ENCODE measurements at places on chromosomes 12 and 14. TPM values are rescaled to one million over a fixed set of nuclear protein-coding genes. Genes with fewer than 3 reads are reported as not detected.

The FIGNL2 gene
- total RNA-seq = not detected

The CPNE6 gene
- total RNA-seq = not detected

The CACNA1C gene
- 0.50 TPM for total RNA-seq

The TEX22 gene
- 0.27 TPM for total RNA-seq

The ADAMTS20 gene
- total RNA-seq = 0.98 TPM

The NEUROD4 gene
- not detected for total RNA-seq

The STAT2 gene
- total RNA-seq = 33.0 TPM

The TEX52 gene
- total RNA-seq = not detected

The RDH16 gene
- 0.08 TPM for total RNA-seq

The FBLN5 gene
- total RNA-seq = 0.23 TPM

The GALNT16 gene
- total RNA-seq = 0.08 TPM

The PGF gene
- 3.7 TPM for total RNA-seq

The HIF1A gene
- 162 TPM for total RNA-seq

The AICDA gene
- total RNA-seq = not detected

The SLCO1C1 gene
- not detected for total RNA-seq

The PSMC6 gene
- 69.5 TPM for total RNA-seq

The NINJ2 gene
- 0.72 TPM for total RNA-seq

The KRT86 gene
- total RNA-seq = 3.0 TPM

The GUCY2C gene
- total RNA-seq = not detected

The ARL1 gene
- 59.6 TPM for total RNA-seq

The VWF gene
- 0.15 TPM for total RNA-seq

The GPR84 gene
- total RNA-seq = 0.16 TPM

The GPHB5 gene
- not detected for total RNA-seq

The NEK9 gene
- total RNA-seq = 19.7 TPM

The FOXM1 gene
- total RNA-seq = 53.8 TPM

The ZNF385A gene
- total RNA-seq = 7.3 TPM

The TMTC3 gene
- 10.1 TPM for total RNA-seq

The ERBB3 gene
- 156 TPM for total RNA-seq

The C12orf75 gene
- 64.4 TPM for total RNA-seq

The FBRSL1 gene
- 11.3 TPM for total RNA-seq

The DCAF4 gene
- 15.9 TPM for total RNA-seq

The ADAM21 gene
- total RNA-seq = 0.04 TPM

All from A375 (cell line).